Pons (tissue), 1 donor: ENCODE measurements at places on chromosomes 5 and 9.

DNA sequence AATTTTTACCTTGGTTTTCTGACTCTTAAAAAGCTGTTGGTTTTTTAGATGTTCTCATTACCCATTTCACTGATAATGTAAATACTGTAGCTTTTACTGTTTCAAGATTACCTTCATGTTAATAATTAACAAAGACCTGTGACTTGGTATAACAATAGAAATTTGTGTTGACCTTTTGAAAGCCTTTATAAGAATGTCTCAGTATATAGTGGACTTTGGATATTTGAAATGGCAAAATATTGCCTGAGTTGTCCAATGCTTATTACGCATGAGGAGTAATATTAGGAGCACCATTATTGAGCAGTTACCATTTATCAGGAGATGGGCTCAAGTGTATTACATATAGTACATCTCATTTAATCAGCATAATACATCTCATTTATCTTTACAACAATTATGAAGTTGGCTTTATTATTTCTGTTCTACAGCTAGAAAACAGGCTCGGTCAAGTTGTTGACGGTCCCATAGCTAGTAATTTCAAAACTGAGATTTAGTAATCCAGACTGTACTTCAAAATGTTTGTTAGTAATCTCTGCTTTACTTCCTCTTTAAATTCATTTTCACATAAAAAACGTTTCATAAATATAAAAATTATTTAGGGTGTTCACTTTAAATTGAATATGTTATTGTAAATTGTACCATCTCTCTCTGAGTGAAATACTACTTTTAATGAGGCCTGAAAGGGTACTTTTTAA lies 50.7 kb upstream of the FKTN start:
- DNase-seq, result no peak

DNA sequence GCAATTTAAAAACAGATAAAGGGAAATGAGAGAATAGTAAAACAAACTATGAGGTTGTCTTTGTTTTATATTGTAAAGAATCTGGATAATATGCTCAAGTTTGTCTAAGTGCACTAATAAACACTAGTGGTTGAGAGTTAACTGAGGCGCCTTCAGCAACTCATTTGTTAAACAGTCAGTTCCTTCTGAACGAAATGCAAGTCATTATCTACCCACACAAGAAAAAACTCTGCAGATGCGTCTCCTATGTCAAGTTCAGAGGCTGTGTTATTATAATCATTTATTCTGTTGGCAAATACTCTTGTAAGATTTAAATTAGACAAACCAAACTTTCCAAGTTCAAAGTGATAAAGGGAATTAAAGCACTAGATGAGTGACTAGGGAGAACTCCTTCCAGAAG lies 20.3 kb upstream of the PCA3 start:
- no peak for DNase-seq

DNA sequence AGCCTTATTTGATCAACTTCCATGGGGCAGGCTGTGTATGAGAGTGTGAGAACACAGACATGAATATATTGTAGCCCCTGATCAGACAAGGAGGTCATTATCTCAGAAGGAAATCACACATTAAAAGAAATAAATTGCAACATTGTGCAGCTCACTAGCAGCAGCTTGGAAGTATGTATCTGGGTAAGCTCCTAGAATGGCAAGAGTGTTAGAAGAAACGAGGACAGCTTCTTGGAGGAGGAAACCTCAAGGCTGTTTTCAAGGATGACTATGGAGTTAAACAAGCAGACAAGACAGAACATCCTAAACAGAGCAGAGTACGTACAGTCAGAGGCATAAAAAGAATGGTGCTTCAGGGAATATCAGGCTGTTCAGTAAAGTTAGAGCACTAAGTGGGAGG lies 511.0 kb downstream of the SLCO4C1 start:
- DNase-seq, result no peak

GRCh38 chr5:106873568-106873967 lies 797.2 kb downstream of the EFNA5 start:
- DNase-seq, result no peak

DNA sequence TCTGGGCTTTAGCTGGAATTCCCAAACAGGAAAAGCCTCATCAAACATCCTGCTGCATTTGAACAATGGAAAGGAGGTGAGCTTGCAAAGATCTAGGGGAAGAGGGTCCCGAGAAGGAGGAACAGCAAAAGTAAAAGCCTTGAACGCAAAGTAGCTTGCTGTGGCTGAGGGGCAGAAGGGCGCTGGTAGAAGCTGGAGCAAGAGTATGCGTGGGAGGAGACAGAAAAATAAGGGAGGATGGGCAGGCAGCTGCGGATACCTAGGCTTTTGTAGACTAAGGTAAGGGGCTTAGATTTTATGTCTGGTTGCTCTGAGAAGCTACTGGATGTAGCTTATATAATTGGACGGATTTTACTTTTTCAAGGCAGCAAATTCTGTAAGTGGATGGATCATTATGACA lies 21.9 kb upstream of the TGFBR1 start:
- DNase-seq, result no peak

- DNase-seq, result no peak
Measured at GRCh38 chr9:109963079-109963478, 183.1 kb downstream of the PALM2AKAP2 start.

GRCh38 chr5:60092671-60093422 lies 199.3 kb upstream of the PDE4D start:
- DNase-seq, result no peak

DNA sequence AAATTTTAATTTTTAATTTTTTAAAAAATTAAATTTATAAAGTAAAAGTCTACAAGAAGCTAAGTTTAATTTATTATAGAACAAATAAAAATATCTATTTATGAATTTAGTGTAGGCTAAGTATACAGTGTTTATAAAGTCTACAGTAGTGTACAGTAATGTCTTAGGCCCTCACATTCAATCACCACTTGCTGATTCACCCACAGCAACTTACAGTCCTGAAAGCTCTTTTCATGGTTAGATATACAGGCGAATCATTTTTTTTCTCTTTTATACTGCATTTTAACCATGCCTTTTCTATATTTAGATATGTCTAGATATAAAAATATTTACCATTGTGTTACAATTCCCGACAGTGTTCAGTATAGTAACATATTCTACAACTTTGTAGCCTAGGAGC lies 55.9 kb downstream of the PCSK1 start:
- no peak for DNase-seq

DNA sequence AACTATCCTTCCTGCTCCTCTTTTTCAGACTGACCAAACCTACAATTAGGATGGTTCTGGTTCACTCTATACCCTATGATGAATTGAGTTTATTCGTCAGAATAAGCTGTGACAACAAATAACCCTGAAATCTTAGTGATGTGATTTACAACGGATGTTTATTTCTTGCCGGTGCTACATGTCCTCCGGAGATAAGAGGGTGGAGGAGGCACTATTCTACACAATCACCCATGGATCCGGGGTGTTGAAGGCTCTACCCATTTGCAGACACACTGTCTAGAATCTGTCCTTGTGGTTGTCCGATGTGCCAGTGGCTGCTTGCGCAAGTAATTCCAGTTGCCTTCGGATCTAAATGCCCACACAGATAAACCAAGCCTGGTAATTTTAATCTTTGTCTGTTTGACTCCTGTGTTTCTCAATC lies 44.7 kb downstream of the CDC14B start:
- no peak for DNase-seq

GRCh38 chr9:104961238-104961637 lies 33.3 kb upstream of the ABCA1 start:
- DNase-seq, result no peak

DNA sequence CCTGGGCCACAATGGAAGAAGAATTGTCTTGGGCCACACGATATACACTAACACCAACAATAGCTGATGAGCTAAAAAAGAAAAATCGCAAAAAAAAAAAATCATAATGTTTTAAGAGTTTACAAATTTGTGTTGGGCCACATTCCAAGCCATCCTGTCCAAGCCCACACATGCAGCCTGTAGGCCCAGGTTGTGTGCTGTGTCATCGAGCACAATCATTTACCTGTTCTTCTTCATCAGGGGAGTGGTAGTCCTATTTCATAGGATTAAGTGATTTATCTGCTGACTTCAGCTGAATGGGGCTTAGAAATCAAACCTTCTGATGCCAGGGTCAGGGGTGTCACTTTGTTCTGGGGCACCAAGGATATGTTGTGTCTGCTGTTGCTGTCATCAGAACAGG lies 44.6 kb upstream of the ELL2 start:
- DNase-seq, result no peak

GRCh38 chr5:2622866-2623265 lies 128.6 kb downstream of the IRX2 start:
- DNase-seq, result no peak
